Fibroblast of lung (primary cell): ENCODE measurements at places on chromosomes 2 and 18. TPM values are rescaled to one million over a fixed set of nuclear protein-coding genes. Genes with fewer than 3 reads are reported as not detected.

GRCh38 chr2:15941481-15941850, 1.1 kb downstream of the MYCN start:
- H3K36me3 ChIP-seq = no peaks in the 10 kb centered on the region
- H3K4me3 ChIP-seq = no peak overlapping the region

Gene PRKRA
- total RNA-seq = 40.5 and 45.7 TPM in 2 replicates

Gene KLHL14
- total RNA-seq = not detected in 2 replicates

DNA sequence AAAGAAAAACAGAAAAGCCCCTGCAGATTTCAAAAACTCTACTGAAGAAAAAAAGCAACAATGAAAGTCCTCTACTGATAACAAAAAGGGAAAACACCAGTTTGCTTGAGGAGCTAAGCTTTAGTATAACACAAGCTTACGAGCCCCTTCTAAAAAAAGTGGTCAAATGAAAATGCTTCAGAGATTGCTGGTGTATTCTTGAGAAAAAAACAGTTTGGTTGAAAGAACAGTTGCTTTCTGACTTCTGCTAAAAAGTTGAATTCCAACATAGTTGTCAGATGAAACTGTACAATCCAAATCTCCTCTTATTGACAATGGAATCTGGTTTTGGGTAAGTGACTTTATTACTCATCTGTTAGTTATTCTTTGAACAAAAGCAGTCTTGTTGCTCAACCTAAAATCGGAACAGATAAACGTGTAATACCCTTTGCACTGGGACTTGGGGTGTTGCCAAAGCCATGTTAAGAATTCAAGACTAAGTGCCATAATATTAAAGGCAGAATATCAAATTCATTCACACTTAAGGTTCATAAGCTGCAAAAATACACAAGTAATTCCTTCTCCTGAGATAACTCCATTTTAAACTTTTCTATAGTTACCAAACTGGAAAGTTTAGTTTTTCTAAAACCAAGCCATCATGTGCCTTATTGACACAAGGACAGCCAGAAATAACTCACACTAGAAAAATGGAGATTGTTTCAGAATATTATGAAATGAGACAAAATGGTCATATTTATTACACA, 45.3 kb upstream of the SPAG16 start:
- DNase-seq = peak; percentile 96
- H3K36me3 ChIP-seq = no peaks in the 10 kb centered on the region
- H3K4me3 ChIP-seq = no peak overlapping the region
- H3K27ac ChIP-seq = peak overlapping the region; percentile 34
- no peaks in the 10 kb centered on the region for H3K27me3 ChIP-seq

Gene SNTG2
- not detected in 2 replicates for total RNA-seq

Gene CERKL
- total RNA-seq = 0.17 TPM in 1 of 2 replicates, not detected in the other

Gene NDC80
- 1.0 and 9.7 TPM in 2 replicates for total RNA-seq
